Effector CD4-positive, alpha-beta T cell (primary cell): ENCODE measurements at places on chromosomes 1 and 21.

GRCh38 chr21:36323032-36323431, 3.0 kb downstream of the MORC3 start:
- no peak for DNase-seq

DNA sequence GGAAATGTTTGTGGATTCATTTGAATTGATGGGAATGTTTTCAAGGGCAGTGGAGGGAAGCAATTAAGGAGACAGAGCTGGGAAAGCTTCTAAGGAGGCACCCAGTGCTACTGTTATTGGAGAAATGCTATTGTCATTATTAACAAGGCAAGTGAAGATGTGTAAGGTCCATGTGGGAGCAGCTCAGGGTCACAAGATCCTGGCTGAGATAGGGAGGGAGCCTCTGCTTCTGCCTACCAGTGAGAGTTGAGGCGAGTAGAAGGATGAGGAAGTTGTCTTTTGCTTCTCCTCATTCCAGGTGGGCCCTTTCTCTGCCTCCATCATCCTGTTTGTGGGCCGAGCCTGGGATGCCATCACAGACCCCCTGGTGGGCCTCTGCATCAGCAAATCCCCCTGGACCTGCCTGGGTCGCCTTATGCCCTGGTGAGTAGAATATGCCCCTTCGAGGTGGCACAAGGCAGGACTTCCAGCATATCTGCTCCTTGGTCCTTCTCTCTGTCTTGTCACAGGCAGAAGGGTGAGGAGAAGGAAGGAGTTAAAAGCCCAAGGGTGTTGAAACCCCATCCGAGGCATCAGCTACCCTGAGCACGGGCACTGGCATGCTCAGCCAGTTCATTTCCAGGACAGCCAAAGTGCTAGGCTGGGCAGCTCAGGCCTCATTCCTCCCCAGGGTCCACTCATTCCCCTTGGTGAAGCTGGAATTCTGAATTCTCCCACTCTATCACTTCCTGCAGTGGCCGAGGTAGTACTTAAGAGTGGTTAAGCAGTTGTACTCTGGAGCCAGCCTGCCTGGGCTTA, 3.7 kb downstream of the MFSD2A start:
- no peak for DNase-seq

DNA sequence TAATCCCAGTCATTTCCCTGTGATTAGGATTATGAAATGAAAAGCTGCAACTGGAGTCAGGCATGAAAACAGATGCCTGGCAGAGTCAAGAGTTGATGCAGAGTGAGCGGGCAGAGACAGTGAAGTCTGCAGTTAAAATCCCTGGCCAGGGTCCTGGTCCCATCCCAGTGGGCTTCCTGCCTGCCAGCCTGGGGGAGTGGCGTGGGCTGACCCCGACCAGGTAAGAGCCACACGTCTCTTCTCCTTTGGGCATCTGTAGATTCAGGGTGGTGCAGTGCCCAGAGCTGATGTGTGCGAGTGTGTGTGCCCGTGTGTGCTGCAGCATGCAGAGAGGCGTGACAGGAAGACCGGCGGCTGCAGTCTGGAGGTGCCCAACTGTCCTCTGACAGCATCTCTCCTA, 6.2 kb upstream of the KIAA1614 start:
- DNase-seq, result no peak

DNA sequence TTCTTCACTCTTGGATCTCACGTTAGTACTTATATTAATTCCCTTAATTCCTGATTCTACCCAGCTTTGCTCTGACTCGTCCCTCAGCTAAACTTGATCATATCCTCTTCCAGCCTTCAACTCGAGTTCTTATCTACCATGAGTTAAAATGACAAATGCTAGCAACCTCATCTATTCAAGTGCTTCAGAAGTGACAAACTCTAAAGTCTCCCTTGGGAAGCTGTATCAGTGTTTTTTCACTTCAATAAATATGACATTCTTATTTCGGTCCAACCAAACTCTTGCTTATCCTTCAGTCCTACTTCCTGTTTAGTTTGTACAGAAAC, 75.3 kb downstream of the FOXJ3 start:
- no peak for DNase-seq

DNA sequence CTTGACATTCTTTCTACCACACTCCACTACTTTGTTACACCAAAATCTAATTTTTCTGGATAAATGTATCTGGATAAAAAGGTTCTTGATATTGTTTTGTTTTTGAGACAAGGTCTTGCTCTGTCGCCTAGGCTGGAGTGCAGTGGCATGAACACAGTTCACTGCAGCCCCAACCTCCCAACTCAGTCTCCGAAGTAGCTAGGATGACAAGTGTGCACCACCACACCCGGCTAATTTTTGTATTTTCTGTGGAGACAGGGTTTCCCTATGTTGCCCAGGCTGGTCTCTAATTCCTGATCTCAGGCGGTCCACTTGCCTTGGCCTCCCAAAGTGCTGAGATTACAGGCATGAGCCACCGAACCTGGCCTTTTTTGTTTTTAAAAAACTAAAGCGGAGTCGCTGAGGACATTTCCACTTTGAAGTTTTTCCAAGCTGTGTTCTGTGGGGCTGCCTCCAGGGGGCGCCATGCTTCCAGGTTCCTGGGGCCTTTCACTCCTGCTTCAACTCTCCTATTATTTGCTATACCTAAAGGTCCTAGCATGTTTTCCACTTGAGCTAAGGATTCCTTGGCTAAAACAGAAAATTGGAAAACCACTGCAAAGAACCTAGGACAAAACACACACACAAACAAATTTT, 14.1 kb upstream of the NCMAP start:
- no peak for DNase-seq

GRCh38 chr21:18354947-18355346, 48.6 kb downstream of the TMPRSS15 start:
- DNase-seq, result no peak

- DNase-seq, result no peak
Observed at GRCh38 chr1:243507672-243508302, 251.9 kb downstream of the SDCCAG8 start.

DNA sequence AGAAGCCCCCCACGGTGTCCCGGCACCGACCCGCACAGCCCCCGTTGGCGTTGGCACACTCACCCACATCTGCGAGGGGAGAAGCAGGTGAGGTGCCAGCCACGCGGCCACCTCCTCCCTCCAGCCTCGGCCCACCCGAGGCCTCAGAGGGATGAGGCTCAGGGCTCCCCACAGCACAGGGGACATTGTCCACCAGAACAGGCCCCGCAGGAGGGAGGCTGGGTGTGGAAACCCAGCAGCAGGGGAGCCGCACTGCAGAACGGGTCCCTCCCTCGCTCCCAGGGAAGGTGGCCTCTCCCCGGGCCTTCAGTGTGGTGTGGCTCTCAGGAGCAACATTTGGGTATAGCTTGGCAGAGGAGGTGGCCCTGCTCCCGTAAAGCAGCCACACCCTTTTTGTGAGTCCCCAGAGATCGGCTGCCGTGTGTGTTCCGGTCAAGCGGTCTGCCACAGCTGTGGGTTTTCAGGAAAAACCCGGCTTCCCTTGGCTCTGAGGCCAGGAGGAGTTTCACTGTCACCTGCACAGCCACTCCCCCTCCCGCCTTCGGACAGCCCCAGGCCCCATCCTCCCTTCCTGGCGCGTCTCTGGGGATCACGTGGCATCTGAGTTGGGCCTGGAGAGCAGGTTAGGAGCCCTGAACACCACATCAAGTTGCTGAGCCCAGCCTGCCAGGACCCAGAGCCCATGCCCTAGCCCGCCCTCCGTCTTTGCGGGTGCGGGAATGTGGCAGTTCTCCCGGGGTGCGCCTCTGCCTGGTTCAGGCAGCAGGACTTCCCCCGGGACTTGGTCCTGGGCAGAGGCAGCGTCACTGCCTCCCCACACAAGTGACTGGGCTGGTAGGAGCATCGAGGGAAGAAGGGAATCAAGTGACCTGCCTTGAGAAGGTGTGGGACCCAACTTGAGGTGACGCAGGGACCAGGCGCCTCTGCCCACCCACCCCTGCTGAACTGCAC, 64.0 kb downstream of the MEGF6 start:
- DNase-seq, result no peak

DNA sequence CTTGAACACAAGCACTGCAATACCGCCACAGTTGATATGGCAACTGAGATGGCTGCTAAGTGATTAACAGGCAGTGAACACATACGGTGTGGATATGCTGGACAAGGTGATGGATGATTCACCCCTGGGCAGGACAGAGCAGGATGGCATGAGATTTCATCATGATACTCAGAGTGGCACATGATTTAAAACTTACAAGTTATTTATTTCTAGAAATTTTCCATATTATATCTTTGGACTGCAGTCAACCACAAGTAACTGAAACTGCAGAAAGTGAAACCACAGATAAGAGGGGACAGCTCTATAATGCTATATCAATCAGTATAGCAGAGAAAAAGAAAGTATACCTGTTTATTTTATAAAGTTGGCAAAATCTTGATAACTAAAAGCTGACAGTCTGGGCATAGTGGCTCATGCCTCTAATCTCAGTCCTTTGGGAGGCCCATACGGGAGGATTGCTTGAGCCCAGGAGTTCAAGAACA, 47.9 kb downstream of the PHACTR4 start:
- no peak for DNase-seq

DNA sequence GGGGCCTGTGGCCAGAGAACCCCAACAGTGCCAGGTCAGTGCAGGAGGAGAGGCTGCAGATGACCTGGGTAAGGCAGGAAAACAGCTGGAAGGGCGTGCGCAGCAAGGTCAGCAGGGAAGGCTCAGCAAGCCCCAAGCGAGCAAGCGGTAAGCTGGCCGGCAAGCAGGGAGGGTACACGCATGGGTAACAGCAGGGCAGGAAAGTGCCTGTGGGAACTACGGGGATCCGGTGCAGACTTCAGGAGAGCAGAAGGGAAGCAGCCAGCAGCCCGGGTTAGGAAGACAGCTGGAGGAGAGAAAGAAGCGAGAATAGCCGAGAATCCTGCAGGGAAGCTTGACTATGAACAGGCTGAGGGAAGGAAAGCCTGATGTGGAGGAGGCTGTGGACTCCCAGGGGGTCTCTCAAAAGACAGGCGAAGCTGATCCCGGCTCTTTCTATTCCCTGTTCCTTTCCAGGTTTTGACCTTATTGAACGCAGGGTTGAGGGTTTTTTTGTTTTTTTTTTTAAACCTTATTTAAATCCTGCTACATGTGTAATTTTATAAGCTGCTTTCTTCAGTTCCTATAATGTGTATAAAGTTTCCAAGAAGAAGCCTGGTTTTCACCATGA, 20.9 kb downstream of the UMODL1 start:
- DNase-seq, result no peak

DNA sequence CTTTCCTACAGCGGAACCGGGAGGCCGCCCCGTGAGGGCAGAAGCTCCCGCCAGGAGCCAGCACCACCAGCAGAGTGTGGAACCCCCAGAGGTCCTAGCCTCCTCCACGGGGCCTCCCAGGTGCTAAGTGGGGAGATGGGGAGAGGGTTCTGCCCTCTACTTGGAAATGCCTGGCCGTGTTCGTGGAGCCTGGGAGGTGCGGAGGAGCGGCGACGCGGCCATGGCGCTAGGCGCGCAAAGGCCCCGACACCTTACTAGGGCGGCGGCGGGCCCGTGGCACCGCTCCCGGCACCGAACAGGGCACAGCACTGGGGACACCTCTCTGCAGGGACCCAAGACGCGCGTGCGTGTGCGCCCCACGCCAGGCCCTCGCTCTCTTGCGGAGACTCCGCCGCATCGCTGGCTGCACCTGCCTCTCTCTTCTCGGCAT, 1.3 kb upstream of the CACNA1E start:
- no peak for DNase-seq

DNA sequence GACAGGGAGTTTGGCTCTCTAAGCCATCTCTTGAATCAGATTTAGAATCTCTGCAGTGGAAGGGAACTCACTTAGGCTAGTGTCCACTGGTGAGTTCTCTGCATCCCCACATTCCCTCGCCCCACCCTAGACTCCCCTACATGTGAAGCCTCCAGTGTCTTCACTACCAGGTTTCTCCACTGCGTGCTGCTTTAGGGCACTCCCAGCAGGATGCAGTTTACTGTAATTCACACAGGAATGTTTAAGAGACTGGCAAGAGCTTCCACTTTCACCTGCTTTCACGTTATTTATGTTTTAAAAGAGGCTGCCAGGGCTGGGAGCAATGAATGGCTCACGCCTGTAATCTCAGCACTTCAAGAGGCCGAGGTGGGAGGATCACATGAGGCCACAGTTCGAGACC, 60.2 kb downstream of the KAZN start:
- DNase-seq, result no peak

DNA sequence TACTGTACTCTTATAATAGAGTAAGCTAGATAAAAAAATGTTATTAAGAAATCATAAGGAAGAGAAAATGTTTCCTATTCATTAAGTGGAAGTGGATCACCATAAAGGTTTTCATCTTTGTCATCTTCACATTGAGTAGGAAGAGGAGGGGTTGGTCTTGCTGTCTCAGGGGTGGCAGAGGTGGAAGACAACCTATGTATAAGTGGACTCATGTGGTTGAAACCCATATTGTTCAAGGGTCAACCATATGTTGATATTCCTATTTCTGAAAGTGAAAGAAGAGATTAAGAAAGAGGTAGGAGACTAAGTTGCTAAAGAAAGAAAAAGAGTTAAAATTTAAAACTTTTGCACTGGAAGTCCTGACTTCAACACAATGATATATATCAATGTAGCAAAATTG, 4.9 kb upstream of the ZP4 start:
- no peak for DNase-seq

GRCh38 chr1:172394141-172394751, 26.2 kb upstream of the C1orf105 start:
- DNase-seq, result peak; percentile 43

DNA sequence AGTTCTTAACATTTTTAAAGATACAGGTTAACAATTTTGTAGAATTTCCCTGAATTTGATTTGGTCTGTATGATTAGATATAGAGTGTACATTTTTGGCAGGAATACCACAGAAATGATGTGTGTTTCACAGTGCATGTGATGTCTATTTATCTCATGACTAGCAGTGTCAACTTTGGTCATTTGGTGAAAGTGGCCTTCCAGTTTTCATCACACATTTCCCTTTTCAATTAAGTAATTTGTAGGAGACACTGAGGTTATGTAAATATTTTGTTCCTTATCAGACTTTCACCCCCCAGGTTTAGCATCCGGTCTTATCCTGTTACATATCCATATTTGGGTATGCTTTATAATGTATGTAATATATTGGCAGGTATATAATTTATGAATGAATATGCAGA, 41.8 kb downstream of the MAP3K7CL start:
- no peak for DNase-seq

GRCh38 chr1:7046314-7046713, 261.1 kb downstream of the CAMTA1 start:
- no peak for DNase-seq

GRCh38 chr1:175073633-175074032, 6.0 kb downstream of the TNN start:
- no peak for DNase-seq

DNA sequence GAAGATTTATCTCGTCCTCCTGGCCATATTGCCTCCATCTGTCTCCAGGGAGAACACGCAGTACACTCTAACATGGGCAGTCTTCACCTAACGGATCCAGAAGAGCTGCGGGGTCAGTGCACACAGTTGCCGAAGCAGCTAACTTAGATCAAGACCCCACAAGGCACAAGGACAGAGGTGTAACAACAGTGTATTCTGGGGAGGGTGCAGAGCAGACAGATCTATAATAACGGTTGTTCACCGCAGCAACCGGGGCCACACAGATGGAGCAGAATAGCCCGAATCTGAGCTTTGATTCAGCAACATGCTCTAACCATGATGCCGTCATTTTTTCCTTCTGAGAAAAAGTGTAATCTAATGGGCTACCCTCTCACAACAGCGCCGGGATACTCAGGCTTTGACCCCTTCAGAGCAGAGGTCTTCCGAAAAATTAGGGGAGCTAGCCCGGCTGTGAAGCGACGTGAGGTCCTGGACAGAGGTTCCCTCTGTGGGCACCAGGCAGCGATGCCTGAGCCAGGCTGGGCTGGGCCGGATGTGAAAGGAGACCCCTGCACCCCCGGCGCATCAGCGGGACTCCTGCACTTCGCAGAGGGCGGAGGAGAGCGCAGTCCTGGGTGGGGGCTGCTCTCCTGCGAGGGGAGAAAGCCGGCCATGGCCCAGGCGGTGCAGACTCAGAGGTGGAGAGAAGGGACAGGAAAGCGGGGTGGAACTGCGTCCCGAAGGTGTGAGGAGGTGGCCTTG, 57.5 kb downstream of the BCL9 start:
- DNase-seq, result peak; percentile 29
